AG09309 (cell line): ENCODE measurements at places on chromosomes 4 and X.

DNA sequence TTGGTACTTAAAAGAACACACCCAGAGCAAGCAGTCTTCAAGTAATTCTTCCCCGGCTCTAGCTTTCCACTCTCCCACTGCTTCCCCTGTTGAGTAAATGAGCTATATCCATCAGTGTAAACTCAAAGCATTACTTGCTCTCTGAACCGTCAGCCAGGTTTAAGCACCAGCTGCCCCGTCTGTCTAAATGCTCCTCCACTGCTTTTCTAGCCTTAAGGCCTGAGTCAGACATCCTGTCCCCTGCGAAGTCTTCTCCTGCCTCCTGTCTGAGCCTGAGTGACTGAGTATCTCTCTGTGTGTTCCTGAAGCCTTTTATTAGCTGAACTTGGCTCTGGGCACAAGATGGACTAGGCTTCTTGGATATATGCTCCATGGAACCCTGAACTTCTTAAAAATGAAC, 205.1 kb downstream of the STK32B start:
- no peak for DNase-seq

DNA sequence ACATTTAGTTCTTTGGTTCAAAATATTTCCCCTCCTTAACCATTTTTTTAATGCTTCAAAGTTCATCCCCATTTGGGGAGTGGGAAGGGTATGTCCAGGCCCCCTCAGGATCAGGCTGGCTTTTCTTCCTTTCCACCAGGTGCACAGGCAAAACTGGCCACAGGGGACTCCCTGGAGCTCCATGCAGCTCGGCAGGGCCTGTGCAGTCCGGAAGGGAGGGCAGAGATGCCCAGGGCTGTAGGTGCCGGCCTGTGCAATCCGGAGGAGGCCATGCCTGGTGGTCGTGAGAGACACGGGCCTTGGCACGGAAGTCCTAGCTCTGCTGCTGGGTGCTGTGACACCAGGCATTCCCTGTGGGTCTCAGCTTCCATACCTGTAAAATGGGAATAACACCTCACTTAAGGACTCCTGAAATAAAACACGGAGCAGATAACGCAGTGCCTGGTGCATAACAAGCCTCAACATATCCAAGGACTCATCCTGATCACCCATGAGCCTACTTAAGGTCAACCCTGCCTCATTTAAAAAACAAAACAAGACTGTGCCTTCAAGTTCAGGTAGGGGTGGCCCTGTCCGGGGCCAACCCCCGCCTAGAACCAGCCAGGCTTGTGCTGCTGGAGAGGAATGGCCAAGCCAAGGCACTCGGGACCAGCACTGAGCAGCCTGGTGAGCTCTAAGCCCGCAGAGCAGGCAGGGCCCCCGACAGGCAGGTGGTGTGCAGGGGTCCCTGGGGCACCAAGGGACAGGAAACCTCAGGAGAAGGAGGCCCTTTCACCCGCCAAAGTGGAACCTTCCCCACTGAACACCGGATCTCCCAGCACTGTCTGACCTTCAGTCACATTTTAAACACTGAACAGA, 21.2 kb upstream of the CYP4V2 start:
- DNase-seq, result no peak

DNA sequence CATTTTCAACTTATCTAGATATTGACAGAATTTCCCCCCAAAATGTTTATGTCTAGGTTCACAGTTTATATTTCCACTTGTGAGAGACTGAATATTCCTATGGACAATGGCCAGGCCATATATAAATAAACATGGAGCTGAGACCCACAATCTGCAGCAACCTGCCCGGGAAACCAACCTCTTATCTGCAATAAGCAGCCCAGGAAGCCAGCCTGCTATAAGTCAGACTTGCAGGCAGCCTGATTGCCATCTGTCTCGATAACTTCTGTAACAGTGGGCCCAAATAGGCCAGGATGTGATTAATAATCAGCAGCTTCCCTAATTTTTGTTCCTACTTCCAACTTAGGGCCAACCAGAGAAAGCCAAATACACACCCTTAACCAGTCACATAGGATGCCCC, 5.2 kb upstream of the NAP1L5 start:
- no peak for DNase-seq

DNA sequence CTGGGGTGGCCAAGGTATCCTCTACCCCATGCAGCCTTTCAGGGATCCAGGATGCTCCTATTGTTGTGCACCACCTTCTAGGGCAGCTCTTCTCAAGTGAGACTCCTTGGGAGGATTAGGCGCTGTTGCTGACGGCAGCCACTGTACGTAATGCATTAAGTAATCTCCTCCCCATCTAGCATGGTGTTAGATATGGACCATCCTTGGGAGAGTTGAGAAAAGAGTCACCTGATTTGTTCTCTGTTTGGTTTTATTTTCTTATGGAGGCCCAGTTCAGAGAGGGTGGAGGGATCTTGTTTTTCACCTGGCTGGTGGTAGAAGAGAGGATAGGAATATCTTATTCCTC, 46.4 kb downstream of the GYG2 start:
- DNase-seq, result no peak

- DNase-seq, result no peak
These were observed 48.2 kb downstream of the RBM47 start for GRCh38 chr4:40581254-40582140.

DNA sequence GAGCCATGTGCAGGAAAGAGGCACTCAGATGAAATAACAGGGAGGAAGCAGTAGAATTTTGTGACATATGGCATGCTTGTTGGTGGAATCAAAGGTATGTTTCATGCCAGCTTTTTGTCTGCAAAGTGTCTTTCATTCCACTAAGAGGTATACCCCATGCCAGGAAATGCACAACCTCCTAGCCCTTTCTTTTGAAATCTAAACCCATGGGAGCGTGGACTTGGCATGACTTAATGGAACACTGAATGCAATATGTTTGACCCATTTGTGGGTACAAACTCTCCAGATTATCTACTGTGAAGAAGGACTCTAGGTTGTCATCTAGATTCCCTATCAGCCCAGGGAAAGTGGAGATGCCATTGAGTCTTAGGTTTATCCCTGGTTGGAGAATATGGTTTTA, 338.3 kb upstream of the TEX13C start:
- no peak for DNase-seq

GRCh38 chrX:148513661-148514060, 13.2 kb downstream of the AFF2 start:
- no peak for DNase-seq

DNA sequence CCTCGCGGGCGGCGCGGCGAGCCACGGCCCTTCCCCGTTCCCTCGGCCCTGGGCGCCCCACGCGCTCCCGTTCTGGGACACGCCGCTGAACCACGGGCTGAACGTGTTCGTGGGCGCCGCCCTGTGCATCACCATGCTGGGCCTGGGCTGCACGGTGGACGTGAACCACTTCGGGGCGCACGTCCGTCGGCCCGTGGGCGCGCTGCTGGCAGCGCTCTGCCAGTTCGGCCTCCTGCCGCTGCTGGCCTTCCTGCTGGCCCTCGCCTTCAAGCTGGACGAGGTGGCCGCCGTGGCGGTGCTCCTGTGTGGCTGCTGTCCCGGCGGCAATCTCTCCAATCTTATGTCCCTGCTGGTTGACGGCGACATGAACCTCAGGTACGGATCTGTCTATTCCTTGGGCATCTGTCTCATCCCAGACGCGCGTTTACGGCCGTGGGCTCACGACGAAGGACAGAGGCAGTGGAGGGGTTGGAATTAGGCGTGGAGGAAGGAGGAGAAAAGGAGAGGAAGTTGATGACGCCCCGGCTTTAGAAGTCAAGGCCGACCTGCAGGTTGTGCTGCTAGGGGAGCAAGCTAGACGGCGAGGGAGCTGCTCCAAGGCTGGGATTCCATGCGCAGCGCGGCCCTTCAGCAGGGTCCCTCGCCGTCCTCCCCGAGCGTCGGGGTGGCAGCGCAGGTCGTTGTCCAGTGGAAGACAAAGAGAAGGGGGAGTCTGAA, 792 bp downstream of the SLC10A4 start:
- no peak for DNase-seq

GRCh38 chr4:15006416-15007024, 4.2 kb downstream of the CPEB2 start:
- no peak for DNase-seq
